ENCODE measurements at places on chromosomes 7 and 10.
A peak's percentile ranks its signal among the peaks of the same experiment; 100 is the strongest.

- no peak for DNase-seq
These were observed 99.0 kb downstream of the AGMO start for GRCh38 chr7:15462721-15463389.

- DNase-seq, result no peak
These were observed 145.6 kb upstream of the FAM20C start for GRCh38 chr7:46830-47140.

DNA sequence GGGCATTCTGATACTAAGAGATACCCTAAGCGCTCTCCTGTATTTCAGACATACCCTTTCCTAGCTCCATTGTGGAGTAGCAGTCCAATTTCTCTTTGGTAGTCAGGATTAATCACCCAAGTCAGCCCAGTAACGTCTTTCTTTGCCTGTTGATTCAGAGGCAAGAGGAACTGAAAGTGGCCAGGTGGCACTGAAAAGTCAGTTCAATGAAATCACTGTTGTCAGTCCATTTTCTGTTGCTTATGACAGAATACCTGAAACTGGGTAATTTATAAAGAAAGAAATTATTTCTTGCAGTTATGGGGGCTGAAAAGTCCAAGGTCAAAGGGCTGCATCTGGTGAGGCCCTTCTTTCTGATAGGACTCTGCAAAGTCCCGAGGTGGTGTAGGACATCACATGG lies 40.2 kb downstream of the ANKRD61 start:
- DNase-seq, result no peak

GRCh38 chr7:45712057-45712689 lies 138.0 kb downstream of the ADCY1 start:
- no peak for DNase-seq

DNA sequence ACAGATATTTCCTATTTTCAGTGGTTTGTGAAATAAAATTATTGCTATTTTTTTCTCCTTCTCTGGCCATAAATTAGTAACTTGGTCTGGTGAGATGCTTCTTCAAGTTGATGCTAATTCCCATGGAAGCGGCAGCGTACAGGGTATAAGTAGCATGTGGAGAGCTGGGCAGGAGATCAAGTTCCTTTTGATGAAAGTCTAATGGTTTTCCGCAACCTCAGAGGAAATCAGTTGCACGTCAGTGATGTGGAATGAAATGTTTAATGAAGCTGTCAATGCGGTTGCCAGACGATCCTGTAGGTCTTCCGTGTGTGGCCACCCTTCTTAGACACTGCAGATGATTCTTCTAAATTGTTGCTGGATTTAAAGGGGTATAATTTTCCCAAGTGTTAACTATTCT lies 236.4 kb upstream of the GRM3 start:
- no peak for DNase-seq

- DNase-seq, result no peak
These were observed 193.1 kb downstream of the FGFR2 start for GRCh38 chr10:121405096-121405495.

GRCh38 chr7:156031679-156032478 lies 219.6 kb upstream of the SHH start:
- DNase-seq, result no peak

GRCh38 chr10:132532749-132533560 lies 4.6 kb upstream of the INPP5A start:
- peak; percentile 83 for DNase-seq

DNA sequence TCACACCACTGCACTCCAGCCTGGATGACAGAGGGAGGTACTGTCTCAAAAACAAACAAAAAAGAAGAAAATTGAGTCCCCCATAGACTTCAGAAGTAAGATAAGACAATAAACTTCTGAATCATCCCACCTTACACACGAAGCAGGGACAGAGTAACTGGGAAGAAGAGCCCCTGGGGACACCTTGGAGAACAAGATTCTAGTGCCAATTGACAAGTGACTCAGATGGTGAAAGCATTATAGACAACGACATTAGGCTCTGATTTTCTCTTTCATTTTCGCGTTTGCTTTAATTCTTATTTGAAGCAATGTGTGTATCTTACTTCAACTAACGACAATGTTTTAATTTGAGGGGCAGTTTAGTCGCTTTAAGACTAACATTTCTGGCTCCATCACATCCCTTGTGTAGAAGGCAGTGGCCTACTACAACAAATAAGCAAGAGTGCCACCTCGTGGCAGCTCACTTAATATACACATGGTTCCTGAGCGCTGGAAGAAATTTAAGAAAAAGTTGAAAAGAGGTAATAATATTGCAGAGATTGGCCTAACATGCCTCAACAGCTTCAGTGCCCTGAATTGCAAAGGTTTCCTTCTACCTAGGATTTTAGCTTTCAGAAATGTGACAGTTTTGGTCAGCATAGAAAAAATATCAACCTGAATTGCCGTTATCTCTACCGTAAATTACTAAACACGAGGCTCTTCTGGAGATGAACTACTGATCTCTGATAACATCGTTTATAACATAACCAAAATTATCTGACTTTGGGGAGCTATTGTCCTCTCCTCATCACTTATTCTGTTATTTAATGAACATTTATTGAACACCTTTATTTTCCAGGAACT lies 36.7 kb downstream of the ASNS start:
- peak; percentile 25 for DNase-seq

GRCh38 chr7:17184805-17185689 lies 113.4 kb upstream of the AHR start:
- peak; percentile 9 for DNase-seq

DNA sequence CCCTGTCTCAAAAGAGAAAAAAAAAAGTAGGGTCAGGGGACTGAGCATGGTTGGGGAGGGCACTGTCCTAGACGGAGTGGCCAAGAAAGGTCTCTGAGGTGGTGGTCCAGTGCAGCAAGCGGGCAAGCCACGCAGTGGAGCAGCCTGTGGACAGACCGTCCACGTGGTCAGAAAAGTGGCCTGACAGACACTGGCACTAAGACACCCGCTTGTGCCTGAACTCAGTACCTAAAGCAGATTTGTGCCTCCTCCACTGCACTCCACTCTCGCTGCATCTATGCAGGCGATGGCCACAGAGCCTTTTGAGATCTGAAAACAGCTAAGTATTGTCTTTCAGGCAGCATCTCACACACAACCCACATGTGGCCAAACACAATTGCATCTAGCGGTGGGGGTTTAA lies 8.8 kb downstream of the ASB10 start:
- DNase-seq, result no peak

GRCh38 chr10:73873838-73874215 lies 528 bp downstream of the CAMK2G start:
- no peak for DNase-seq

DNA sequence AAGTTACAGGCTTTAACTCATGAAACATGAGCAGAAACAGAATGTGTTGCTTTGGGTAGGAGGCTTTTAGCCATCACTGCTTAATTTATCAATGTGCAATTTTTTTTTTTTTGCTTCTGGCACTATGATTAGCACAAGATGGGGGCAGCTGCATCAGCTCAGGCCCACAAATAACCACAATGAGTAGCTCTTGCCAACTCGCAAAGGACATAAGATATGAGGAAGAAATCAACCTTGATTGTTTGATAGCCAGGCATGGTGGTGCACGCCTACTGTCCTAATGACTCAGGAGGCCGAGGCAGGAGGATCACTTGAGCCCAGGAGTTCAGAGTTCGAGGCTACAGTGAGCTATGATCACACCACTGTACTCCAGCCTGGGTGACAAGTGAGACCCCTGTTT lies 12.3 kb downstream of the NOD1 start:
- no peak for DNase-seq

DNA sequence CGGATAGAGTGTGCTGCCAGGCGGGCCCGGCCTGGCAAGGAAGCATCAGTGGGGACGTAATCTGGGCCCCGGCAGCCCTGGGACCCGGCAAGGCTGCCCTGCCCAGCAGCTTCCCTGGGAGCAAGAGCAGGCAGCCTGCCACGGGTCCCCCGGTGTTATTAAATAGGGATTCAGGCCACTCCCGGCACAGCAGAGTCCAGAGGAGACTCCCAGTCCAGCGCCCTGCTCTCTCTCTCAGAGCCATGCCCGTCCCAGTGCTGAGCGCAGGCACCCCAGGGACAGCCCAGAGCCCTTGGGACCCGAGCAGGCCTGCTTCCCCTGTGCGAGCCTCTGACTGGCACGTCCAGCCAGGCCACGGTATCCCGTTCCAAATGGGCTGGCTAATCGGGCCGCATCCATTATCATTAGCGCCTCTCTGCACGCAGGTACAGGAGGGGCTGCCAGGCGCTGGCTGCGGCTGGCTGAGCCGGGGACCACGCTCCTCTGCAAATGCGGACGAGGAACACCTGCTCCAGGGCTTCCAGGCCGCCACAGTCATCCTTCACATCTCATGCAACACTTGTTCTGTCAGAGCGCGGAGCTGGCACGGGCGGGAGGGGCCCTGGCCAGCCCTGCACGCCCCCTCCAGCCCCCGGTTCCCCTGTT lies 344.2 kb upstream of the MKI67 start:
- DNase-seq, result no peak

DNA sequence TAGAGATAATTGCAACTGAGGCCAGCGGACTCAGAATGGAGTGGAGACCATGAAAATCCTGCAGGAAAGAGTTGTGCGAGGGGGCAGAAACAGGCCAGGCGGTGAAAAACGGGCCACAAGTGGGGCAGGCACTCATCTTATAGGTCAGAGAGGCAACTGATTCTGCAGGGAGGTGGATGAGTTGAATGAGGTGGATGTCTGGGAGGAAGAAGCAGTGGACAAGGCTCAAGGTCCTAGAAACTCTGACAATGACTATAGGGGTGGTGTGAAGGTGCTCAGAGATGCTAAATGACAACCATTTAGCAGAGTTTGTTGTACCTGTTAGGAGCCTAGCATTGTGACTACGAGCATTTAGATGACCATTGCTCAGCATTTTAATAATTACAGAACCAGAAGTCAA lies 33.6 kb downstream of the MBL2 start:
- DNase-seq, result no peak

- no peak for DNase-seq
These were observed 220.5 kb upstream of the MBL2 start for GRCh38 chr10:52993109-52993508.

DNA sequence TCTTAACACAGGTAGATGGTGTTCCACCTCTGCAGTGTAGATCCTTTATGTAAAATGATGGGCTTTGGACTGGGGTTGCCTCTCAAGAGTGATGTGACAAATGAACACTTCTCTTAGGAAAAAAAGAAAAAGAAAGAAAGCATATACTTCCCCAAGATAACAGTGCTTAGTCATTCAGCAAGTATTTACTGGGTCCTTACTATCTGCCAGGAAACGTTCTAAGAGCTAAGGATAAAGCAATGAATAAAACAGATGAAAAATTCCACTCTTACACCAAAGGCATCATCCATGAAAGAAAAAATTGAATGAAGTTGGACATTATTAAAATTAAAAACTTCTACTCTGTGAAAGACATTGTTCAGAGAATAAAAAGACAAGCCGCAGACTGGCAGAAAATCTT lies 177.3 kb downstream of the C7orf25 start:
- DNase-seq, result no peak

DNA sequence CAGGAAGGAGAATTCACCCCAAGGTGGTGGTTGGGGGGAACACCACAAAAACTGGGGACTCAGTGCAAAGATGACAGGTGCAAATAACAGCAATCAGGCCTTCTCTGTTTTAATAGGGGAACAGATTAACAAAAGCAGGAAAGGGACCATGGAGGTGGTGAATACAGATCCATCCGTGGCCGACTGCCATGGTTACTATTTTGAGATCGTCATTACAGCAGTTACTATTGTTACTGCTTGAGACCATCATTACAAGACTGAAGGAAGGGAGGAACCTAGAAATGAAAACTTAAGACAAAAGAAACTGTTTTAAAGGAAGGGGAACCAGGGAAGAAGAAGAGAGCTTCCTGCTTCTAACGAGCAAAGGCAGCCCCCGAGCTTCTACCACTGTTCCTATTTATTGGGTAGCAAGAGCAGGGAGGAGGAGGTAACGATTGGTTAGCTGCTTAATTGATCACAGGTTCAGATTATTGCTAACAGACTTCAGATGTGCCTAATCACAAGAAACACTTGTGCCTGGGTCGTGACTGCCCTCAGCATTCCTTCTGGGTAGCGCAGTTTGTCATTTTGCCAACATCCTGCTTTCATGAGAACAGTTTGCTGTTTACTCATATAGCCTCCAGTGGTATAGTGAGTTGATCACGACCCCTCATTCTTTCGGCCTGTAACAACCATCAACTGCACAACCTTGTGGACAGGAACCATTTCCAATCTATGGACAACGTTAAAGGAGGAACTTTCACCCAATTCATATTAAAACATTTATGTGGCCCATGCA lies 216.3 kb downstream of the CHCHD3 start:
- DNase-seq, result no peak

- no peak for DNase-seq
These were observed 1.1 kb upstream of the GIMAP1 start for GRCh38 chr7:150715293-150715692.

All from mammary epithelial cell (primary cell).